ENCODE measurements at places on chromosomes 11 and 22.

DNA sequence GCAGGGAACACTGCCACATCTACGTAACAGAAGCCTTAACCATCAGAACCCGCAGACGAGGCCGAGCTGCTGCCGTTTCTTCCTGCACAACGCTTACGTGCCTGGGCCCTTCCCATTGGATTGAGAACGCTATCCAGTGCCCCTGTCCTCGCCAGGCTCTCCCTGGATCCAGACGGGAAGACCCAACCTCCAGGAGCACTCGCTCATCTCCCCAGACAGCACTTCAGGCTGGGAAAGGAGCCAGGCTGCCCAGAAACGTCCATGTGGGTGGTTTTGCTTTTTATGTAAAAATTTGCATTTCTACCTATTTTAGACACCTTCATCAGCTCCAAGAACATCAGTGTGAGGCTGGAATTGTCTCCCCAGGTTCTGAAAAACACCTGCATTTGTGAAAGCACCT, 7.3 kb upstream of the CRYBB3 start:
- no peak for DNase-seq

GRCh38 chr11:62030071-62030684, 62.7 kb upstream of the FTH1 start:
- DNase-seq = no peak

GRCh38 chr11:12319988-12320387, 57.4 kb upstream of the PARVA start:
- no peak for DNase-seq

- DNase-seq = no peak
Measured at GRCh38 chr11:45541693-45542434, 123.6 kb downstream of the CHST1 start.

All from fibroblast of skin of scalp (primary cell).